ENCODE measurements at places on chromosomes 3 and 15.

GRCh38 chr3:117549716-117550115 is 840.1 kb downstream of the TUSC7 start:
- no peak for DNase-seq

- DNase-seq = no peak
These were observed 332.9 kb downstream of the EPHB1 start for GRCh38 chr3:135127946-135128470.

GRCh38 chr3:25455441-25456132 is 27.5 kb downstream of the RARB start:
- no peak for DNase-seq

GRCh38 chr3:12773030-12773709 is 14.1 kb upstream of the TMEM40 start:
- no peak for DNase-seq

DNA sequence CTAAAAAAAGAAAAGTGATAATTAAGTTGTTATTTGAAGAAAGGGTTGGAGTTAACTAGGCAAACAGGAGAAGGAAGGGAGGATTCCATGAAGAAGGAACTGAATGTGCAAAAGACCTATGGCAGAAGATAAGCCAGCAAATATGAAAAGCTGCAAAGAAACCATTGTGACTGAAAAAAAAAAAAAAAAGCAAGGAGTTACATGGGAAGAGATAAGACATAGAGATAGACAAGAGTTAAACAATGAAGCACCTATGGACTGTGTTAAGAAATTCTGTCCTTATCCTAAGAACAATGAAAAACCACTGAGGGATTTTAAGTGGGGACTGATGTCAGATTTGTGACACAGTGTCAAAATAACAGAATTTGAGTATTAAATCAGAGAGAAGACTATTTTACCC is 17.0 kb downstream of the ZNF280D start:
- no peak for DNase-seq

DNA sequence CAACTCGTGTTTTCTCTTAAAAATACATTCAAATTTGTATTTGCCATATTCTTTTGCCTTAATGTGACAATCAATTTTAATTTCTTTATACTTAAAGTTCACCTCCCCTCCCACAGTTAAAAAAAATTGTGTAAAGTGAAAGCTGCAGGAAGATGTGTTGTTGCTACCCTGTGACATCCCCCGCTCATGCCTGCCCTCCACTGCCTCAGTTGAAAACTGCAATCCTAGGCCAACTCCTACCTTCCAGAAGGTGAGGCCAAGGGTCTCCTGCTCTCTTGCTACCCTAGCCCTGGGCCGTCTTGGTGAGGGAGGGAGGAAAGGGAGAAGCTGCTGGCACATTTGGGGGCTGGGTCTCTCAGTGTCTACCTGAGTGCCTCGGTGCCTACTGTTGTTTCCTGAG is 57.0 kb upstream of the CMTM7 start:
- no peak for DNase-seq

DNA sequence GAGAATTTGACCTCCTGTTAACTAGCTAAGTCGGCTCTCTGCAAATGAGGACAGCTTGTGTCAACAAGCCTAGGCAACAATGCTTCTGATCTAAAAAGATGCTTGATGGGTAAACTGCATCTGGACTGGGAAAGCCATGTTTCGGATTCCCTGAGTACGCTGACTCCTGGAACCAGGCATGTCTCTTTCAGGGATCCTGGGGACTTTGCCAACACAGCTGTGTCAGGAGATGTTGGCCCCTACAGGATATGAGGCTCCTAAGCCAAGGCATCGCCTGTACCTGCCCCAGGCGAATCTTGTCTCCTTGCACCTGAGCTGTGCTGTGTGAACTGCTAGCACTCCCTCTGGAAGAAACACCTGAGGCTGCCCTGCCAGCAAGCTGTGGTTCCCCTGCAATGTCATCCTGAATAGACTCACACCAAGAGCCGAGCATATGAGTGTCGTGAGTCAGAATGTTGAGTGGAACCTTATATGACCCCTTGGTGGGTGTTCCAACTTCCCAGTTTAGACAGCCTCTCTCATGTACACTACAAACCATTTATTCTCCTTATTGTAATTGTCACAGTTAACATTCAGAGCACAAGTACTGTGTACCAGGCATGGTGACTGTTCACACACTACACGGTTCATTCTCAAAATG is 17.0 kb downstream of the EOGT start:
- no peak for DNase-seq

GRCh38 chr15:39770748-39771689 is 11.6 kb downstream of the FSIP1 start:
- DNase-seq = no peak

- no peak for DNase-seq
These were observed 6.2 kb downstream of the GRK7 start for GRCh38 chr3:141769221-141769894.

DNA sequence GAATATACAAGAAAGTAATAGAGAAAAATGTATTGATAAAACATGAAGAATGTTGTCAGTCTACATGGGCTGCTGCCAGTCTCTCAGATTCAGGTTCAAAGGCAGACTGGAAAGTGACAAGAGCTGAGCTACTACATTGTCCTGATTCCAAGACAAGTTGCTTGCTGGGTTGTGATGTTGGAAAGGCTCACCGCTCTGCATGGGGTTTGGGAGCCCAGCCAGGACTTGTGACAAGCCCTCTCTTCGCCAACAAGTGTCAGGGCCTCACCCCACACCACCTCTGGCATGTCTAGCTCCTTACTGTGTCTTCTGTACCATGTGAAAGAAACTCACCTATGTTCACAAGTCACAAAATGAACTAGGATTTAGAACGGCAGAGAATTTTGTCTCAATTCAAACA is 43.0 kb upstream of the SH3GL3 start:
- no peak for DNase-seq

DNA sequence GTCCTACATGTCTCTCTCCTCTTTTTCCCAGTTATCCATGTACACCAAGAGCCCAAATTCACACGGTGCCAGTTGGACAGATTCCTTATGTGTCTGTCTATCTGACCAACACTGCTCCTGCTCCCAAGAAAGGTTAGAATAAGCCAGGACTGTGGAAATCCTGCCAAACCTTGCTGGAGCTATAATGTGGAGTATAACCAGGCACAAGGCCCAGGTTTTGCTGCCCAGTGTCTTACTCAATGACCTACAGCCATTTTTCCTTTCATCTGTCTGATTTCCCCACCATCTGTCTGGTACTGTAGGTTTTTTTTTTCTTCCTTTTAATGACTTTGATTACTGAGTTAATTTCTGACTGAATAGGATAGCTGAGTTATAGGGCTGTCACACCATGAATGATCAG is 26.5 kb upstream of the MINDY4B start:
- DNase-seq = no peak

DNA sequence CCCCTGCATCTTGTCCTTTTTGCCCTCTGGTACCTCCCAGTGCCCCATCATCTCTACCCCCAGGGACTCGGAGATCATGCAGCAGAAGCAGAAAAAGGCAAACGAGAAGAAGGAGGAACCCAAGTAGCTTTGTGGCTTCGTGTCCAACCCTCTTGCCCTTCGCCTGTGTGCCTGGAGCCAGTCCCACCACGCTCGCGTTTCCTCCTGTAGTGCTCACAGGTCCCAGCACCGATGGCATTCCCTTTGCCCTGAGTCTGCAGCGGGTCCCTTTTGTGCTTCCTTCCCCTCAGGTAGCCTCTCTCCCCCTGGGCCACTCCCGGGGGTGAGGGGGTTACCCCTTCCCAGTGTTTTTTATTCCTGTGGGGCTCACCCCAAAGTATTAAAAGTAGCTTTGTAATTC is 1.5 kb downstream of the SERF2 start:
- no peak for DNase-seq

DNA sequence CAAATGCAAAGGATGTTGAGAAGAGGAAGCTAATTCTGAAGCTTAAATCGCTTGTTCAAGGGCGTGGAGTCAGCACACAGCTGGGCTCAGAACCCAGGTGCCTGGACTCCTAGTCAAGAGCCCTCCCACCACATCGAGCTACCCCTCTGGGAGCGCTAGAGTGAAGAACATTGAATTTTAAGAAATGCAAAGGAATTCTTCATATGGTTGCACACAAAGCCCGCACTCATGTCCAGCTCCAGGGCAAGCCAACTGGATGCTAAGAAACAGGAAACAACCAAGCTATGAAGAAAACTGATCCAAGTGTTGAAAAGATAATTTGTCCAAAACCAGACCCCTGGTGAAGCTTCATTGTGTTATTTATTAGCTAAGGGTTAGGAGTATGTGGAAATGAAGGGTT is 122.3 kb downstream of the ALDH1A2 start:
- no peak for DNase-seq

GRCh38 chr3:126663750-126664149 is 8.8 kb upstream of the TXNRD3 start:
- DNase-seq = no peak

- no peak for DNase-seq
These were observed 11.0 kb downstream of the LTF start for GRCh38 chr3:46453526-46454208.

DNA sequence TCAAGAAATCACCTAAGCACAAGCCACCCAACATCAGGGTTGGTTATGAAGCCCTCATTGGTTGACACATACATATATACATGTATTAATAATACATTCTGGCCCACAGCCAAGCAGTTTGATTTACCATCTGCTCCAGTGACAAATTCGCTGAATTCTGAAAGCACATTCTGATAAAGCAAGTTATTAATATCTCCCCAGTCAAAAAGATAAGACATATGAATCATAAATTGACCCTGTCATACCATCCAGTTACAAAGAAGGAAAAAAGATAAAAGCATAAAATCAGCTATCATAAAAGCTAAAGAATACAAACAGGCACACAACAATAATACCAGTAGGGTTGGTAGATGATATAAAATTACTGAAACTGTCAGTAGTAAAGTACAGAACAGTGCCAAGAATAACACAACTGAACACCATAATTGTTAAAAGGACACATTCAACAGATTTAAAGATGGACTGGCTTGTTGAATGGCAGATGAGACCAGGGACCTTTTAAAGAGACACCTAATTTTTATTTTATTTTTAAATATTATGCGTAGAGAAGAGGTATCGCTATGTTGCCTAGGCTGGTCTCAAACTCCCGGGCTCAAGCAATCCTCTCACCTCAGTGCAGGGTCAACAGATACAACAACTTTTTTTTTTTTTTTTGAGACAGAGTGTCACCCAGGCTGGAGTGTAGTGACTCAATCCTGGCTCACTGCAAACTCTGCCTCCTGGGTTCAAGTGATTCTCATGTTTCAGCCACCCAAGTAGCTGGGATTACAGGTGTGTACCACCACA is 7.7 kb downstream of the SNX4 start:
- no peak for DNase-seq

DNA sequence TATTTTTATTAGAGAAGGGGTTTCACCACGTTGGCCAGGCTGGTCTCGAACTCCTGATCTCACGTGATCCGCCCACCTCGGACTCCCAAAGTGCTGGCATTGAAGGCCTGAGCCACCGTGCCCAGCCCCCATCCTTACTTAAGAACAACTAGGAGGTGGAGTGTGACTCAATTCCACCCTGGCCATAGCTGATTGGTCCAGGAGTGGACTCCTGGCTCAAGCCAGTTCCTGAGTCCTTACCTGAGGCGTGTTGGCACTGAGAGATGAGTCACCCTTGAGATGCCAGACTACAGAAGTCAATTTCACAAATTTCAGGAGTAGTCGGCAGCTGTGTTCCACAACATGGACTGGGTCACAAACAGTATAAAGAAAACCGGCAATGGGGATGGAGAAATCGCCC is 124.2 kb downstream of the SHQ1 start:
- DNase-seq = no peak

DNA sequence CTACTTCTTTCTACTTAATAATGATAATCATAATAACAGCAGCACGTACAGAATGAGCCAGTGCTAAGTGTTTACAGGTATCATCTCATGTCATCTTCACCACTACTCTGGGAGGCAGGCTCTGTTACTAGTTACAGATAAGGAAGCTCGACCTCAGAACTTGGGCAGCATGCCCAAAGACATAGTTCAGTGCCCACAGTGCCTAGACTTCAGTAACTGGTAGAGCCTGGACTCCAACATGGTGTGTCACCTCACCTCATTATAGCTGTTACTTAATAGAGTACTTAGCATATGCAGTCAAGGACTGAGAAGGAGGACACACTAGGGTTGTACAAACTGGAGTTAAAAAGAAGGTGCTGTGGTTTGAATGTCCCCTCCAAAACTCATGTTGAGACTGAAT is 7.6 kb downstream of the GADL1 start:
- DNase-seq = no peak
